ENCODE measurements at places on chromosomes 3 and 15.
A peak's percentile ranks its signal among the peaks of the same experiment; 100 is the strongest.

DNA sequence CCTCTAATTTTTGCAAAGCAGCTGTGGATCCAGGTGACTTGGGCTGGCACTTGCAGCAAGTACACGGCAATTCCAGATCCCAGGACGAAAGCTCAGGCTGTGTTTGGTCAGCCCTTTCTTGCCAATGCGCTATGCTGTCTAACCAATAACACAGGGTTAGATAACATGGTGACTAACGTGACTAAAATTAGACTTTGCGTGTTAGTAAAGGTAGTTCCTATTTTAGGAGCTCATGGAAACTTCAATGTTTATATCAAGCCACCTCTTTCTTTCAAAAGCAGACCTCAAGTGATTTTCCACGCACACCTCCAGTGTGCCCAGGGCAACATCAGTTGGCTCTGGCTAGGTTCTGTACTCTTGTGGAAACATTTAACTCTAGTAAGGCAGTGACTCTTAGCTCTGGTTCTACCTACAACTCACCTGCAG lies 32.5 kb downstream of the CDCP1 start:
- no peak for DNase-seq

GRCh38 chr3:184320104-184320445 lies 5.7 kb downstream of the EIF4G1 start:
- DNase-seq: no peak

DNA sequence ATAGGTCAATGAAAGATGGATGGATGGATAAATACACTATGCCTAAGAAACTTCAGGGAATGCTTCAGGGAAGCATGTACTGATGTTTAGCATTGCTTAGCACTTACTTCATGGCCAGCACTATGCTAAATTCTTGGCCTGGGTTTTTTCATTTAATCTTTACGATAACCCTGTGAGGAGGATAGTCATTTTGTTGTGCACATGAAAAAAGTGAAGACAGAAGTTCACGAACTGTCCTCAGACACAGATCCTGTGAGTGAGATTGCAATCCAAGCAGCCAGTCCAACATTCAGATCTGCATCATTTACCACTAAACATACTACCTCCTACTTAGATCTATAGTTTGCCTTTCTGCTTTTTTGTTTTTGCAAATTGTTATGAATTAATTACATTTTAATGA lies 510.8 kb upstream of the AGTR1 start:
- DNase-seq: no peak

- peak; percentile 17 for DNase-seq
These were observed at the start of gene CFAP44 for GRCh38 chr3:113441051-113441770. CFAP44 (minus strand) TSS chr3:113441493; CDS start chr3:113433664, 7,829 bp downstream.

DNA sequence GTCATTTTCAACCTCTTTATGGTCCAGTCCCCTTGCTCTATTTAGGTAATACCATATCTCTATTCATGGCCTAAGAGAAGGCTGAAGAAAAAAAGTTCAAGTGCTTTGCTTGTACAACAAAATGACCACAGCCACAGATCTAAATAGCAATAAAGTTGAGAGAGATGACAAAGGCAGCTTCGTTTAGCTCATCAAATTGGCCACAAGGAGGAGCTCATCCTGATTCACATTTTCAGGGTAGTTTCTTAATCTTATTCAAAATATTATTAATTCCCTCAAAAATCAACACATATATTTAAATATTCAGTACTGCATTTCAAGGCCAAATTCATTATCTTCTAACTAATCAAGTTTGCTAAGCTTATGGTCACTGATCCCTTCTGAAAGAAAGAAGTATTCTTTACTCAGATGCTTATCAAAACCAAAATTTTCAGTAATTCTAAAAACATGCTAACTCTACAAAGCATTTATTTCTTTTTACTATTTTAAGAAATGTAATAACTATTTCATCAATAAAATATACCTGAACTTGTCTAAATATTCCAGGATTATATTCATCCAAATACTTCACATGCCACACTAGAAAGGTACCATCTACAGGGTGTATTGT lies 85.5 kb downstream of the DMXL2 start:
- DNase-seq: no peak

- no peak for DNase-seq
These were observed 152.8 kb downstream of the TIGIT start for GRCh38 chr3:114446600-114446999.

- DNase-seq: no peak
These were observed 50.2 kb upstream of the SLCO3A1 start for GRCh38 chr15:91803260-91803659.

GRCh38 chr3:127159543-127159942 lies 33.4 kb upstream of the PRR23E start:
- DNase-seq: no peak

GRCh38 chr3:88150371-88150770 lies 612 bp downstream of the C3orf38 start:
- DNase-seq: no peak

- no peak for DNase-seq
These were observed 28.0 kb upstream of the ATG7 start for GRCh38 chr3:11244121-11244677.

- no peak for DNase-seq
These were observed 405.4 kb upstream of the TBL1XR1 start for GRCh38 chr3:177602601-177603147.

DNA sequence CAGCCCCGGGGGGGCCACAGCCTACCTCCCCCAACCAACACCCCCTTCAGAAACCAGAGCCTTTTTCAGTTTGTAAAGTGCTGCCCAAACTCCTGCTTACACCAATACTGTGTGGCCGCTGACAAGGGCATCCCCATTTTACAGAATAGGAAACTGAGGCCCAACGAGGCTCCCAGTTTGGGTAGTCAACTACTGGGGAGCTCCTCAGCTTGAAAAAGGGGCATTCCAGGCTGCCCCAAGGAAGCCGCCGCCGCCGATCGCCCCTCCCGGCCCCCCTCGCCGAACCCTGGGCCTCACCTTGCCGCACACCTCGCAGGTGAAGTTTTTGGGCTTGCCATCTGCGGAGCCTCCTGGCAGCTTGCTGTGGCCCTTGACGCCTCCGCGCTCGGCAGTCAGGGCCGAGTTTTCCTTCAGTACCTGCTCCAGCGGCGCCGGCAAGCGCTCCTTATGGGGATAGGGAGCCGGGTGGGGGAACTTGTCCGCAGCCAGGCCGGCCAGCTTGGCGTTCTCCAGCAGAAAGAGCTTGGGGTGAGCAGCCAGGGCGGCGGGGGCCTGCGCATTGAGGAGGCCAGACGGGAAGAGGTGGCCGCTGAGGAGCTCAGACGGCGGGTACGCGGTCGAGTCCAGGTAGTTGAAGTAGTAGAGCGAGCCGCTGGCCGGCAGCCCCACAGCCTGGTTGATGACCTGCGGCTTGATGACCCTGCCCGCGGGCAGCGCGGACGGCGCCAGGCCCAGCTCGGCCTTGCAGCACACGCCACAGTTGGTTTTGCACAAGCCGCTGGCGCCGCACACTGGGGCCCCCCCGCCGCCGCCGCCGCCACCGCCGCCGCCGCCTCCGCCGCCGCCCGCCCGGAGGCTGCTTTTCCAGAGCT lies 1.4 kb downstream of the FEZF2 start:
- DNase-seq: no peak

DNA sequence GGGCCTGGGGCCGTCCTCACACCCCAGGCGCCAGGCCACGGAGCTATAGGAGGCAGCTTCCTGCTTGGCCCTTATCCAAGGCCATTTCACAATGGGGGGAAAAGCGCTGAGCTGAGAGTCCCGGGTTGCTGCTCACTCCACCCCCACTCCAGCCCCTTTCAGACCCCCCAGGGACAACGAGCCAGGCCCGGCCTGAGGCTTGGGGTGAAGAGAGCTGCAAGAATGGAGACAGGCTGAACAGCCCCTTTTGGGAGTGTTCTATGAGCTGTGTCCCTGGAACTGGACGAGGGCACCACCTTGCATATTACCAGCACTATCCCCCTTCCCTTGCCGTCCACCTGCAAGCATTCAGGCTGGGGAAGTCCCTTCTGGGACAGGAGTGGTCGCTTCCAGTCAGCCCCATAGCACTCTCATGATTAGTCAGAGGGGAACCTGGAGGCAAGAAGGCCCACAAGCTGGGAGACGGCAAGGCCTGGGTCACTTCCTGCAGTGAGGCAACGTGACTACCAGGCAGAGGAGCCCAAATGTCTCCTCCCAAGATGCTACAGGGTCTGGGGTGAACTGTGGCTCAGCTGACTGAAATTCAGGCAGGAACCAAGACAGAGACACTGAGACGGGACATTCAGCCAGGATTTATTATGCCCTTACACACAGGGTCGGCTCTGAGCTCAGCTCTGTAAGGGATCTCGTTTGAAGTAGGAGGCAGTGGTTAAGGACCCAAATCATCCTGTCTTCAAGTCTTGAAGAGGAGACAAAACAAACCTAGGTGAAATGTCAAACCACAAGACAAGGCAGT lies 8.6 kb upstream of the SRP14 start:
- peak; percentile 28 for DNase-seq

DNA sequence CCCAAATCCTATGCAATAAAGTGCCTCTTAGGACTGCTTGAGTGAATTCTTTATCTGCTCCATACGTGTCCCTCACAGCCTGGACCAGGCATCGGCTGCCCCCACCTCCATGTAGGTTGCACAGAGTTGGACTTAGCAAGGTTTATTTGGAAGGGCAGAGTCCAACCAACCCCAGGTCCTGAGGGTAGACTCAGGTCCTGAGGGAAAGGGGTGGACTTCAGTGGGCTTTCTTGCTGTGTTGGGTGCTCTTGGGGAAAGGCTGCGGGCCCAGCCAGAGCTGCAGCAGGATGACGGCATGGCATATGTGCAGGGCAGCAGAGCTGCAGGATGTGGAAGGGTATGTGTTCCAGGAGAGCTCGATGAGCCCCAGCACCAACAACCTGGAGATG lies 6.5 kb downstream of the ALG3 start:
- DNase-seq: no peak

DNA sequence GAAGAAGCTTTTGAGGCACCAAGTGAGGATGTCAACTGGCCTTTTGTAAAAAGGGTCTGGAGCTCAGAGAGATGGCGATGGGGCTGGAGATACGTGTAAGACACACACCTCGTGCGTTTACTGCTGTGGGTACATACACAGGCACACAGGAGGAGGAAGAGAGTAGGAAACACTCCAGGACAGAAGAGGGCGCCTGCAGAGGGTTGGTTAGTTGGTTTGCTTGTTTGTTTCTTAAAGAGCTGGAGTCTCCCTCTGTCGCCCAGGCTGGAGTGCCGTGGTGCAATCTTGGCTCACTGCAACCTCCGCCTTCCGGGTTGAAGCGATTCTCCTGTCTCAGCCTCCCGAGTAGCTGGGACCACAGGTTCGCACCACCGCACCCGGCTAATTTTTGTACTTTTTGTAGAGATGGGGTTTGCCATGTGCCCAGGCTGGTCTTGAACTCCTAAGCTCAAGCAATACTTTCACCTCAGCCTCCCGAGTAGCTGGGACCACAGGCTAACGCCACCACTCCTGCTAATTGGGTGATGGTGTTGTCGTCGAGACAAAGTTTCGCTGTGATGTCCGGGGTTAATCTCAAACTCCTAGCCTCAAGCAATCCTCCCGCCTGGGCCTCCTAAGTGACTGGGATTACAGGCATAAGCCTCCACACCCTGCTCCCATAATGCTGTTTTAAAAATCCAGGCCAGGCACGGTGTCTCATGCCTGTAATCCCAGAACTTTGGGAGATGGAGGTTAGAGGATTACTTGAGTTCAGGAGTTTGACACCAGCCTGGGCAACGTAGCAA lies 1.3 kb upstream of the PRR20G start:
- DNase-seq: no peak

GRCh38 chr15:51126842-51127241 lies 32.1 kb upstream of the TNFAIP8L3 start:
- no peak for DNase-seq

DNA sequence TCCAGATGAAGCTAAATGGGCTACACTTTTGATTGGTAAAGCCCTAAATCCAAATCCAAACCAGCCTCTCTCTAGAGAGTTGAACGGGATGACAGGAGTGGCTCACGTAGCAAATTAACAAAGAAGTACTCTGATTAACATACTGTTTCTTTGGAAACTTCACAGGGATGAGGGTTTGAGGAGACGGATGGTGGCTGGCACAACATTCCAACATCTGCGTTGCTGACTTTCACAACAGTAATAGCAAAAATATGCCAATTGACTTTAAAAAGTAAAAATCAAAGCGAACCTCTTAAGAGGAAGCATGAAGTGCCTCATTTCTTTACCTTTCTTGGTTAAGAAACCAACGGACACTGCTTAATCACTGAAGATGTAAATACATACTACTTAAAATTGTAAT lies 181.4 kb downstream of the TBL1XR1 start:
- DNase-seq: no peak

DNA sequence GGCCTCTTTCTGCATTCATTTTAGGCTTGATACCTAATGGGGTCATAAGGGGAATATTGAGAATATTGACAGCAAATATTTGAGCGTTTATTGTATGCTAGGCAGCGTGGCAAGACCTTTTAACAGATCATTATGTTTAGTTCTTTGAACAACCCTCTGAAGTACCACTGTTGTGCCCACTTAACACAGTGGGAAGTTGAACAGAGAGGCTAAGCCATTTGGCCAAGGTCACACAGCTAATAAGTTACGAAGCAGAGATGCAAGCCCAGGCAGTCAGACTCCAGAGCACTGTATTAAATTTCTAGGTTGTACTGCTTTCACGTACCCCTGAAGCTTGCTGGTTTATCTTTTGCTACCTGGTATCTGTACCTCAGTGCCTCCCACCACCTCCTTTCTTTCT lies 1.1 kb downstream of the RAB7A start:
- no peak for DNase-seq

GRCh38 chr3:458653-459310 lies 262.2 kb downstream of the CHL1 start:
- DNase-seq: no peak

DNA sequence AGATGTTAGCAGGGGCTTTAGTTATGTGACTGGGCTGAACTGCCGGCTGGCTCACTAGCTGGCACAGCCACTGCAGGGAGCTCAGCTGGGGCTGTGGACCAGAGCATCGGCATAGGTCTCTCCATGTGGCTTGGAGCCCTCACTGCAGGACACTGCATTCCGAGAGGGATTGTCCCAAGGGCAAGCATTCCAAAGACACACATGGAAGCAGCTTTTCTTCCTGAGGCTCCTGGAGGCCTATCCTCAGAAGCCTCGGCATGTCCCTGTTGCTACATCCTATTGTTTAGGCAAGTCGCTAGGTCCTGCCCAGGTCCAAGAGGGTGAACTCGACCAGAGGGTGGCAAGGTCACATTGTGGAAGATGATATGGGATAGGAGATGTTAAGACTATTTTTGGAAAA lies 209.8 kb downstream of the PLCL2 start:
- DNase-seq: no peak

DNA sequence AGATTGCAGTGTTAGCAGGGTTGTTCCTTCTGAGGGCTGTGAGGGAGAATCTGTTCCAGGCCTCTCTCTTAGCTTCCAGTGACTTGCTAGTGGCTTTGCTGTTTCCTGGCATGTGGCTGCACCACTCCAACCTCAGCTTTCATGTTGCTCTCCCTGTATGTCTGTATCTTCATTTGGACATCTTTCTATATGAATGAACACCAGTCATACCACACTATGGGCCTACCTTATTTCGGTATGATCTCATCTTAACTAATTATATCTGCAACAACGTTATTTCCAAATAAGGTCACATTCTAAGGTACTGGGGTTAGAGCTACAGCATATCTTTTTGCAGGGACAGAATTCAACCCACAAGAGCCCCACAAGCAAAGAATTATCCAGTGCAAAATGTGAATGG lies 356.7 kb upstream of the UMPS start:
- no peak for DNase-seq

GRCh38 chr3:116083683-116084082 lies 361.6 kb downstream of the LSAMP start:
- DNase-seq: no peak

- no peak for DNase-seq
These were observed 49.4 kb upstream of the TNFAIP8L3 start for GRCh38 chr15:51144021-51144532.

GRCh38 chr3:171548917-171549316 lies 88.7 kb upstream of the TNIK start:
- no peak for DNase-seq

- DNase-seq: no peak
These were observed 59.1 kb upstream of the PSMD6 start for GRCh38 chr3:64082411-64082810.

All from T-helper 17 cell (primary cell).